Fibroblast of the conjunctiva (primary cell): ENCODE measurements at places on chromosomes 5 and 9.

GRCh38 chr5:124726631-124727362 is 19.6 kb downstream of the ZNF608 start:
- DNase-seq: no peak

DNA sequence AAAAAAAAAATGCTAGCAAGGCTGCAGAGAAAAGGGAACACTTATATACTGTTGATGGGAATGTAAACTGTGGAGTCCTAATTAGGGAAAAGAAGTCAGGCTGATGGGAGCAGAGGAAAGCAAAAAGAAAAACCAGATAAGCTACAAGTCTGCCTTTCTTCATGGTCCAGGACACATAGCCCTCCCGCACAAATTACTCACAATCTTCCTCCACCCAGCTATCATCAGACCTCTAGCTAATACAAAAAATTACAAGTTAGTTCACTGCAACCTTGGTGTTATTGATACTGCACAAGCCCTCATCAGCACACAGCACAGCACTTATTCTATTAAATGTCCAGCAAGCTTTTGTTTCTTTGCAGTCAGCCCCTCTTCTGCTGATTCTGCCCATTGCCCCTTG is 186.0 kb upstream of the ADRA1B start:
- no peak for DNase-seq

DNA sequence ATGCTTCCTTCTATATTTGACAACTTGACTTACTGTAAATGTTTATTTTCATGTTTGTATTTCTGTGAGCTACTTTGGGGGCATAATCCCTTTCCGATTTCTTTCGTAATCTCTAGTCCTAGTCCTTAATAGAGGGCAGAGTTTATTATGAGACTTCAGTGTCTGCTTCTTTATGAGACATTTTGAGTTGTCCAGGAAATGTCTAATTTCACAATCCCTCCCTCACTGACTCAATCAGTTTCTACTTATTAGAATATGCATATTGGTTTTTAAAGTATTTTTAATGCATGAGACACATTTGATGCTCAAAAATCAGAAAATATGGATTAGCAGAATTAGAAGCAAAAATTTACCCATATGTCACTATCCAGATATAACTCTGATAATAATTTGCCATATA is 160.9 kb downstream of the FOCAD start:
- no peak for DNase-seq

DNA sequence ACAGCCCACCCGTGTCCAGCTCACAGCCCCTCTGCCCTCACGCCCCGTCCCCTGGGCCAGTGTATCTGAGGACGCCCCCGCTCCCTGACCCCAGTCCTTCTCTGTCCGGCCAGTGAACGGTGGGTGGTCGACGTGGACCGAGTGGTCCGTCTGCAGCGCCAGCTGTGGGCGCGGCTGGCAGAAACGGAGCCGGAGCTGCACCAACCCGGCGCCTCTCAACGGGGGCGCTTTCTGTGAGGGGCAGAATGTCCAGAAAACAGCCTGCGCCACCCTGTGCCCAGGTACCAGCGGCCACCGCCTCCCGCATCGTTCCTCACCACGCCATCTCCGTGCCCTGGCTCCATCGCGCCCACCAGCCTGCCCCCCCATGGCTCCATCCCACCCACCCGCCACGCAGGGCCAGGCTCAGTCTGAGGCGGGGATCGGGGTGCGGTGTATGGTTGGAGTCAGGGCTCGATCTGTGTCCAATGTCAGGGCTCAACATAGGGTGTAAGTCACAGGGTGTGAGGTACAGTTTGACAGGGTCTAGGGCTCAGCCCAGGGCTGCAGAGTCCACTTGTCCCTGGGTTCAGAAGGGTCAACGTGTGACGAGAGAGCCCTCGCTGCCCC is 29.5 kb downstream of the HK3 start:
- DNase-seq: no peak

- DNase-seq: no peak
These were observed 367.2 kb downstream of the MLLT3 start for GRCh38 chr9:20255052-20255451.

DNA sequence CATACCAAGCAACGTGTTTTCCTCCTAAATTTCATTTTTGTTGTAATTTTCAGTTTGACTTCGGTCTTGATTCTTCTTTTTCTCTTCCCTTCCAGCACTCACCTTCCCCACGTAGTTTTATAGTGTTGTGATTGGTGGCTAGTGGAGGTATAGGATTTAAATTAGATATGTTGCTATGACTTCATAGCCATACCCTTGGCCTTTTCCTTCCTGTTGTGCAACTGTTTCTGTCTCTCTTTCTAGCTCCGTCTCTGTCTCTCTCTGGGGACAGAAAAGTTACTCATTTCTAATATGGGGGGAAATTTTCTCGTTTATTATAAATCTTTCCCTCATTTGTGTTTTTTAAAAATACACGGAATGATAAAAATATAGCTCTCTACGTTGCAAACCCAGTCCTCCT is 20.6 kb upstream of the C5orf24 start:
- DNase-seq: no peak

- no peak for DNase-seq
These were observed 213.1 kb downstream of the MSX2 start for GRCh38 chr5:174937201-174938123.

- DNase-seq: no peak
These were observed 1076.5 kb downstream of the MAT2B start for GRCh38 chr5:164581889-164582288.

GRCh38 chr5:112737070-112737462 is 619 bp upstream of the APC start:
- DNase-seq: no peak

- no peak for DNase-seq
These were observed 1.3 kb downstream of the SH3RF2 start for GRCh38 chr5:145937432-145938250.

DNA sequence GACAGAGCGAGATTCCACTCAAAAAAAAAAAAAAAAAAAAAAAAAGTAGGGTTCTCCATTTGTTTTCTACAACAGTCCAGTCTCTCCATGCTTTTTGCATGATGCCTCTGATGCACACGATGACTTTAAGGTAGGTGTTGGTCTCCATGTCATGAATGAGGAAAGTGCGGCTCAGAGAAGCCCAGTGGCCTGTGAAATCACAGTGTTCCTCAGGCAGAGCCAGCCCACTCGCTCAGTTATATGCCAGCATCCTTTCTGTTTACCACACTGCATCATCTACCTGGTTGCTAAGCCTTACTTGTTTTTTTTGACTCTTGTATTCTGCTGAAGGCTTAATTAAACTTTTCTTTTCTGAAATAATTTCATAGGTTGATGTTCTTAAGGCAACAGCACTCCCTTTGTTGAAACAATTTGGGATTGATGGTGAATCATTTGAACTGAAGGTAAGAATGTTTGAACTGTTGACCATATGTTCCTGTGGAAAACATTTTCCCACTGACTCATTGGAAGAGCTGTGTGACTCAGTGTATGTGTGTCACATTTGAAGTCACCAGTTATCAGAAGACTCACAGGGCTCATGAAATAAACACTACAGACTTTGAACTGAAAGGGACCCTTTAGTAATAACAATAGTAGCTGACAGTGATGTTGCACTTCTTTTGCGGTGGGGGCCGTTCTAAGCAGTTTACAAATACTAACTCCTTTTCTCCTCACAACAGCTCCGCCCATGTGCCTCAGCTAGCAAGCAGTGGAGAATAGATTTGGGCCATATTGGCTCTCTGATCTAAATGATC is 40.2 kb downstream of the RCL1 start:
- peak; percentile 79 for DNase-seq

GRCh38 chr9:10548348-10548747 is 64.5 kb downstream of the PTPRD start:
- no peak for DNase-seq

- DNase-seq: no peak
These were observed 197.2 kb upstream of the S1PR3 start for GRCh38 chr9:88794100-88794499.

GRCh38 chr5:65276178-65276890 is 205.4 kb downstream of the ADAMTS6 start:
- DNase-seq: no peak
